ENCODE measurements at places on chromosomes 2 and 18.

DNA sequence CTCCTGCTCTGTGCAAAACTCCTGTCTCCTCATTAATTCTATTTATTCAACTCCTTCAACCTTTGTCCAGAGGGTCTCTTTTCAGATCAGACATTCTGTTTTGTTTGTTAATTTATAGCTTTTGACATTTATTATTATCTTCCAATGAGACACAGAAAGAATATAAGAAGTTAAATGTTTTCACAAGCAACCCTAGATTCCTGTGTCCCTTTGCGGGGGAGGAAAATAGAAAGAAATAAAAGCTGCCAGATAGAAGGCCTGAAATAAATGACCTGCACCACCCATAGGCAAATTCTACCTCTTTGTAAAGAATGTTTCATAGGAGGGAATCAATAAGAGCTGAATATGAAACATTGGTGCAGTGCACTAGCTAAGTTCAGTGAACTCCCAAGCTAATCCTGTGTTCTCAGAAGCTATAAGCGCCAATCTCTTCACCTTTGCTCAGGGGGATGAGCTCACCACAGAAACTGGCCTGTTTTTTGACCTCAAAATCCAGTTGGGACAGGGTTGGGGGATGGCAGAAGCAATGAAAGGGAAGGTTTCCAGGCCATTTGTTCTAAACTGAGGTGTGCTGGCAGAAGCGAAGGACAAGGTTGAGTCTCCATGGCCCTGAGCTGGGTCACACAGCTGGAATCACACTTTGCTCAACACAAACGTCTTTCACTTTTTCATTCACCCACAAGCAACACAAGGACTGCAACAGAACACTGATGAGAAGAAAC lies 258.6 kb downstream of the NRXN1 start:
- DNase-seq = no peak

DNA sequence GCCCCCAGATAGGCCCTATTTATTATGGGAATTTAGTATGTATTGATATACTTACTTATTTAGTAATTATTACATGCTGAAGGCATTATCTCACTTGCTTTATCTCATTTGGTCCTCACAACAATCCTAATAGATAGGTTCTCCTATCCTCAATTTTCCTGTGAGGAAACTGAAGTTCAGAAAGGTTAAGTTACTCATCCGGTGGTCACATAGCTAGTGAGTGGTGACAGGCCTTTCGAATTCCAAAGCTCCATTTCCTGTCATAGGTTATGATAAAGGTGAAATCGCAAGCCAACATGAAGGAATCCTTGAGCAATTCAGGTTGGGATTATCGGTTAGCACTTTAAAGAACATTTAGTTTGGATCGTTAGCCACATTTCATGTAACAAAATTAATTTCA lies 33.3 kb downstream of the NAB1 start:
- no peak for DNase-seq

GRCh38 chr2:184338771-184339170 lies 259.6 kb upstream of the ZNF804A start:
- no peak for DNase-seq

DNA sequence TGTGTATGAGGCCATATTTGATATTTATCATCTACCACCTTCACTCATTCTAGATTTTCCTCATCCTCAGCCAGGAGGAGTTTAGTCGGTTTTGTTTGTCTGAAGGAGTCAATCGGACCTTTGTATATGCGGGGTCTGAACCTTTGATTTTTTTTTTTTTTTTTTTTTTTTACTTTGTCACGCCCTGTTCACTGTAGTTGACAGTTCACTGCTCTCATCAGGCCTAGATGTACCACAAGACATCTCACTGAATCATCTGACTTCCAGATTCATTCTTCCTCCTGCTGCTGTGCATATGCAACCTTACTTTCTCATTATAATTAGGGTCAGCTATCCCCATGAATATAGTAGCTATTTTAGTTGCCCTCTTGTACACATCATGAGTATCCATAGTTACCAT lies 133.2 kb downstream of the ARHGAP15 start:
- no peak for DNase-seq

- no peak for DNase-seq
Observed at GRCh38 chr2:200619279-200619678, 33.5 kb downstream of the AOX1 start.

GRCh38 chr18:52311331-52311730 lies 28.7 kb upstream of the DCC start:
- no peak for DNase-seq

GRCh38 chr2:179266271-179266670 lies 1.6 kb upstream of the SESTD1 start:
- no peak for DNase-seq

DNA sequence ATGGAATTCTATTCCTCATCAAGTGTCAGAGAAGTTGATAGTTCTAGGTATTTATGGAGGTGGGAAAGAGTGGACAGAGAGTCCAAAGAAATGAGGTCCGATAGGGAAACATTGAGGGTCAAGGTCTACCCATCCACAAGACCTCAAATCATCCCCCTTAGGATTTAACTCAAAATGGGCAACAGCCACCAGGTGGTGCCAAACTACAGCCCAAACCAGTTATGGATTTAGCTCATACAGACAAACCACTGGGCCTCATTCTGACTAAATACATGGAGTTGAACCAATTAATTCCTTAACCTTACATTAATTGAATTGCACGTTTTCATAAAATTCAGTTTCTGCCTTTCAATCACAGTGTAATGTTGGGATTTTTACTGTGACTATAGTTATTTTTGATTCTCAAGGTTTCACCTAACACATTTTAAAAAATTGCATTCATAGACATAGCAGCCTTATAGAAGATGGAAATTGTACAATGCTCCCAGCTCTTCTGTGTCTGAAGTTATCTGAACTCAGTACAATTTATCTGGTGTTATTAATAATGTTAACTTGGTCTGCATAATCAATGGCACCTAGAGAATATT lies 98.2 kb upstream of the HNMT start:
- peak; percentile 36 for DNase-seq

- no peak for DNase-seq
Observed at GRCh38 chr18:33020877-33021276, 248.1 kb upstream of the KLHL14 start.
